IMR-90 (cell line): ENCODE measurements at places on chromosomes 11 and 22. TPM values are rescaled to one million over a fixed set of nuclear protein-coding genes. Genes with fewer than 3 reads are reported as not detected.

The SLC22A9 gene
- not detected in 2 replicates for total RNA-seq

The PHF21B gene
- not detected in 2 replicates for total RNA-seq

The CLTCL1 gene
- total RNA-seq: 7.5 and 8.1 TPM in 2 replicates

The SPDYC gene
- total RNA-seq: not detected in 2 replicates

DNA sequence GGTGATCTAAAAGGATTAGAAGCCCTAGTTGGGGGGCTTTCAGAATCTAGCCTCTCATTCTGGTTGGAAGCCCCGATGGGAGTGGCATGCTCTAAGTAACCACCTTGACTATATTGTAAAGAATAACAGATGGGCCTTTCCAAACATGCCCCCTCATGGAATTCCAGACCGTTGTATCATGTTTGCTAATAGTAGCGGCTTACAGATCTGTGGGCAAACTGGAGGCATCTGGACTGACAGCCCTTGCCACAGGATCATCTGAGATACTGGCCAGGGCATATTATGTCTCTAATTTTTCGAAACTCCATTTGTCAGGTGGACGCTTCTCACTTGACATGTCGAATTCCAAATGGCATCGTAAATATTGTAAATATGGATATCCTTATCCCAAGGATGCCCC is 10.5 kb downstream of the APIP start:
- no peak for DNase-seq

- DNase-seq: no peak
These were observed 2222.5 kb downstream of the LRRC4C start for GRCh38 chr11:39236916-39237315.

- peak; percentile 18 for DNase-seq
These were observed 2.3 kb downstream of the ATG16L2 start for GRCh38 chr11:72816404-72816990.

DNA sequence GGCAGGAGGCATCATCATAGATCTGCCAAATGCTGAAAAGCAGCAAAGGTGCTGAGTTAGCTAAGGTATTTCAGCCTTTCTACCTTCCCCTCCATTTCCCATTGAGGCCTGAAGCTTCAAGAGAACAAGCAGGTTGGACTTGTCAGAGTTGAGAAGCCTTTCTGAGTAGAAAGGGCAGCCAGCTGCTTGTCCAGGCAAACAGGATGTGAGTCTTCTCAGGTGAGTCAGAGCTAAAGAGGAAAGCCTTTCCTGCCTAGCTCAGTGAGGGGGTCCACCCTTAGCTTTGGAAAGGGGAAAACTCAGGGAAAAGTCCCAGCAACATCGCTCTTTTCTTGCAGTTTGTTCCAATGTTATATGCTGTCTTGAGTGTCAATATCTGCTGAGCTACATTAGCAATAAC is 13.2 kb upstream of the MPZL2 start:
- DNase-seq: peak; percentile 36

DNA sequence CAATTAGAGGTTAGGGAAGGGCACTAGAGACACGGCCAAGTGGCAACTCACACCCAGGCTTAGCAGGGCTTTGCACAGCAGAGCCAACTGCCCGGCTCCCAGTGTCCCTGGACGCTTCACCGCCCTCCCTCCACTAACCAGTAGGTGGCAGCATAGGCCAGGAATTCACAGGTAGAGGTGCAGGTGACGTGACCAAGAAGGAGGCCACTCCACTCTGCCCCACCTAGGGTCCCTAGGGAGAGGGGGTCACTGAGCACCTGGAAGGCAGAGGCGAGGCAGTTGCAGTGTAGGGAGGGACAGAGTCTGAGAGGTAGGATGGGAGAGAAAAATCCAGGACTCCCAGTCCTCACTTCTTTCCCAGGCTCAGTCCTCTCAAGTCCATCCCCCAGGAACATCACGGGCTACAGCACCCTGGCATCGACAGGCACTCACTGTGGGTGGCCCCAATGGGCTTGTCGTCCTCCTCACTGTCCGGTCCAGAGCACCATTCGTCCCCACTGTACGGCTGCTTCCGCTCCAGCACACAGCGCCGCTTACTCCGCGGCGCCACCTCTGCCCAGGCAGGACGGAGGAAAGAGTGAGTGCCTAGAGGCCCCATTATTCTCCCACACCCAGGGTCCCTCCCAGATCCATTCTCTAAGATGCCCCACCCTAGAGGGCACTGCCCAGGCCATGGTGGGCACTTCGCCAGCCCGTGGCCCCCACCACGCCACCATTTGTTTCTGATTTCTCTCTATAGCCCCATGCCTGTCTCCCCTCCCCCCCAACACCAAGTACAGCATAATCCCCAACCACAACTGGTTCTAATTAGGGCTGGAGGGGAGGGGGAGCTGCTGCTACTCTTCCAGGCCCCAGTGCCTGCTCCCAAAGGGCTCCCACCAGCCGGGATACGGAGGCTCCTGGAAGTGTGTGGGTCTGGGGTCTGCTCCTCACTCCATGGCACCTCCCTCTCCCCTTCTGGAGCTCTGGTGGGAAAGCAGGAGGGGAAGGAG is 18.4 kb downstream of the BCL9L start:
- DNase-seq: peak; percentile 62

GRCh38 chr11:120877746-120878365 is 146.0 kb upstream of the TBCEL start:
- DNase-seq: no peak

DNA sequence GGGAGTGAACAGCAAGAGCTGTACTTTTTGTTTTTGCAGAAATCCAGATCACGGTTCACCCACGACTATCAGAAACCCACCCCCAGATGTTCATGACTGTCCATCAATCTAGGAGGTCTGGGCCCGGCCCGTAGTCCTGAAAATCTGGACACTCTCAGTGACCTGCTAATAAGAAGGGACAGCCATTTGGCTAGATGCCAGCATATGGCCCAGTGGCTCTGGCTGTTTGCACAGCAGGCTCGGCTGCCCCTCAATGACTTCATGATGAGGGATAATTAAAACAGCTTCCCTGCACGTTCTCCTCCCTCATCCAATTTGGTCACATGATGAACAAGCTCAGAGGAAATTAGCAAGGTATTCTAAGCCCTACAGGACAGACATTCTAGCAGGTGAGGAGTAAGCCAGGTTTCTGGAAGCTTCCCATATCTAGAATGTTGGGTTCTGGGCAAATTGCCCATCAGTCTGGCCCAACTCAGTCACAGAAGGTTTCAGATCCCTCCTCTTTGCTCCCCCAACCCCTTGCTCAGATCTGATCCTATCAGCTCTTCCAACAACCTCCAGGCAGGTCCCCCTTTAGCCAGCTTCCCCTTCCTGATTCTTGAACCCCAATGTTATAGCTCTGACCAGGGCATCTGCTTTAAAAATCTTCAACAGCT is 397.3 kb downstream of the SHANK2 start:
- DNase-seq: no peak

DNA sequence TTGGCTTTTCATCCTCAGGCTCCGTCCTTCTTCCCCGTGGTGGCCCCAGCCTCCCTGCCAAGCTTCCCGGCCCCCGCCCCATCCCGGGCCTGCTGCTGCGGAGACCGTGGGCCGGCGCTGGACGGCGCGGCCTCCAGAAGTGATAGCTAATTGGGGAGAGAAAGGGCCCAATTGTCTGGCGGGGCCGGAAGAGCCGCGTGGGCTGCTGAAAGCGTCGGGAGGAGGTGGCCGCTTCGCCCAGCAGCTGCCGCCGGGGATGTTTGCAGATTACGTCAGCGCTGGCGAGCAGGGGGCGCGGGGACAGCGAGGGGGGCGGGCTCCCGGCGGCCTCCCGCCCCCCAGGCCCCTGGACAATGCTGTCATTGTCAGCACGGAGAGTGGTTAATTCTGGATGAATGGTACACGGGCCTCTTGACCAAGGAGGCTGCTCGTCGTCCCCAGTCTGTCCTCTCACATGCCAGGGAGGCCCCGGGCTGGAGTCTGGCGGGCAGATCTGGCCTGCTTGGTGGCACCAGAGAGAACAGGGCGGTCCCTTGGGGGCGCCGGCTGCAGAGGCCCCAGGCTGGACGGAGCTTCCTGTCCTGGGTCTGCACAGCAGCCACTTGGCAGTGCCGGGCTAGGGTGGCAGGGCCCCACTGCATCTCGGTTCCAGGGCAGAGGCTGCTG is 1.6 kb downstream of the SMIM38 start:
- DNase-seq: peak; percentile 77

GRCh38 chr11:27694992-27695391 is 5.3 kb downstream of the BDNF start:
- DNase-seq: no peak

DNA sequence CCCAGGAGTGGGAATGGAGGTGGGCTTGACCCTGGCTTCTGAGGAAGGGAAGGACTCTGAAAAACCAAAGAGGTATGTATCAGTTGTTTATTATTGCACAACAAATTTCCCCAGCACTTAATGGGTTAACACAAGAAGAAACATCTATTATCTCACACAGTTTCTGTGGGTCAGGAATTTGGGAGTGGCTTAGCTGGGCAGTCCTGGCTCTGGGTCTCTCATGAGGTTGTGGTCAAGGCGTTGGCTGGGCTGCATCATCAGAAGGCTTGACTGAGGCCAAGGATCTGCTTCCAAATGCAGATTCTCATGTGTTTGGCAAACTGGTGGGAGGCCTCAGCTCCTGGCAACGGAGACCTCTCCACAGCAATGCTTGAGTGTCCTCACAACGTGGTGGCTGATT is 17.5 kb upstream of the SMIM38 start:
- peak; percentile 73 for DNase-seq

- no peak for DNase-seq
These were observed 11.8 kb upstream of the FNBP4 start for GRCh38 chr11:47778878-47779483.

GRCh38 chr11:60263402-60263801 is 17.1 kb upstream of the MS4A4A start:
- no peak for DNase-seq

GRCh38 chr11:122271745-122272144 is 155.7 kb upstream of the BLID start:
- DNase-seq: no peak

GRCh38 chr11:94519478-94520084 is 7.3 kb downstream of the C11orf97 start:
- DNase-seq: peak; percentile 49

DNA sequence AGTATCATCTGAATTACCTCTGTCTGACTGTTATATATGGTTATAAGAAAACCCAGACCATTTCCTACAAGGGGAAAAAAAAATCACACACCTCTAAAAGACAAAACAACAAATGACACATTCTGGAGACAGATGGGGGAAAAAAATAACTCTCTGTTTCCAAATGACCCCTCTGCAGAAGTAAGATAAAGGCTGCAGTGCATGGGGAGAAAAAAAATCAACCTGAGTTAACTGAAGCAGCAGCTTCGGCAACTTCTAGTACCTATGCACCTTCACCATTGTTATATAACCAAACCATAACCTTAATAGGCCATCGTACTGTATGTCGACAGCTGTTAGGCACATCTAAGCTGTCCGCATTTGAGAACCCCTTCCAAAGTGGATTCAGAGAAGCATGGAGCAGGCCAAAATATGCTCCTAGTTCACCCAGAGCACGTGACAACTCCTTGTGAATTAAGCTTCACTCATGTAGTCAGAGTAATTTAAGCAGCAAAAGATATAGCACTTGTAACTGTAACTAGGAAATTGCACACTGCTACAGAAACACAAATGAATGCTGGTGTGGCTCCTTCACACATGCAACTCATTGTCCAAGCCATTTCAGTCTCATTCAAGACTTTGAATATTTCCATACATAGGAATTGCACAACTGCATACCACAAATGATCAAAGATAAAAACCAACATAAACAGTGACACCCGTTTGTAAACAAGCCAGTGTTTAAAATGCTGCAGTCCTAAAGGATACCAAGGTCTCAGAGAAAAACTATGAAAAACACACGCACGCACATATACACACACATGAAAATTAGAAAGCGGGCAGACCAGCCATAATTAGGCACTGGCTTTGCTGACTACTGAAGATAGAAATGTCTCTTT is 2.7 kb downstream of the SIK3 start:
- peak; percentile 52 for DNase-seq

DNA sequence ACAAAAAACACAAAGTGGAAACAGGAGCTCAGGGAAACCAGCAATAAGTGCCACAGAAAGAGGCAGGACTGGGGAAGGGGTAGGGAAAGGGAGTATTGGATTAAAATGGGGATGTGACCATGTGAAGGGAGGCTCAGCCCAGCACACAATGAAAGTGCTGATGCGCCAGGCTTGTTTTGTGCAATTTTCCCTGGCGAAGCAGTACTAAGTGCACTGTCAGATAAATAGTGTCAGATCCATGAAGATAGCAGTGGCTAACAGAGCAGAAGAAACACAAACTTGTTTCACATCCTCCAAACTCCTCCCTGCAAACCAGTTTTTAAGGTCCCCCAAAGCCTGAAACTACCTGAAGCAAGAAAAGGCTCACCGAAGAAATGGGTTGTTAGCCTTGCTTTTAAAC is 50.7 kb upstream of the RAPSN start:
- DNase-seq: no peak
